ENCODE measurements at places on chromosomes 2 and 18.
A peak's percentile ranks its signal among the peaks of the same experiment; 100 is the strongest.

GRCh38 chr2:767440-767839 is 90.2 kb upstream of the TMEM18 start:
- no peak for DNase-seq

- no peak for DNase-seq
Measured at GRCh38 chr2:219418155-219419011, at the start of gene DES. Gene DES (plus strand): TSS chr2:219418377. CDS start chr2:219418463, 86 bp downstream.

GRCh38 chr2:157662401-157662800 is 33.7 kb upstream of the ACVR1C start:
- no peak for DNase-seq

DNA sequence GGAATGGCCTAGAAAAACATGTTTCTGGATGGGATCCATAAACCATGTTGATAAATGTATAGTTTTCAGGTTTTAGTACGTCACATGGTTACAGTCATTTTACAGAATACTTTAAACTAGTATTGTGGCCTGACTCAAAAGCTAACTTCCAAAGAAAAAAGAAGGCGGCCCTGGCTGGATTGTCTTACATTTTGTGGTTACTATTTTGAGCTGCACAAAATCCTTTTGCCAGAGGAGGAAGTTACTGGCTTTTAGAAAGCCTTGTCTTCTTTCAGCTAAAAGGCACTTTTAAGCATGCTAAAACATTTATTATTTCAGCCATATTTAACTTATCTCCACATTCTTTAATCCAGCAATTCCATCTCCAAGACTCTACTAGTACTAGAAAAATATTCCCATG is 227.9 kb downstream of the CDH2 start:
- no peak for DNase-seq

DNA sequence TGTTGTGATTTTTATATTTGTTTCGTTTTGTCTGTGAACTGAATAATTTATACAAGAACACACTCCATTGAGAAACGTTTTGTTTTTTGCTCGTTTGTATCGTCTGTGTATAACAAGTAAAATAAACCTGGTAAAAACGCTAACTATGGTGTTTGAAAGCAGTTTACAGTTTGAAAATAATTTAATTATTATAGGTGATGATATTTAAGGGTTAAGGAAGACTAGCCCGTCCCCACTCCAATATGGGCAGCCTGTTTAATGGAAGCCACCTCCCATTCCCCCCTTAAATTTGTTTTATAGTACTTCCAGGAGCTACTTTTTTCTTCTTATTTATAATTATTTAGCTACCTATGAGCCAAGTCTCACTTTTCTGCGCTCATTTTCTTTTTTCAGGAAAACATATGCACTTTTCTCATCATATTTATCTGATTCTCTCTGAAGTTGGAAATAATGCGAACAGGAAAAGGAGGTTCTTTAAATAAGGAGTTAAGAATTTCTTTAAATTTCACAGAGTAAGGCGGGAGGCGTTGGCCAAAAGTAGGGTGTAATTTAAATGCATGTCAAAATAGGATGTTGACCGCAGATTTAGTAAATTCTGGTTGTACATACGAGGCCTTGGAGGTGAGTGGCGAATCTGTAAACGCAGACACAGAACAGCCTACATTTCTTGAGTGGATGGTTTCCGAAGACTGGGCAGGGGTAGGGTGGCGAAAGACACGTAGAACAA is 9.8 kb downstream of the TBR1 start:
- no peak for DNase-seq

GRCh38 chr18:57054891-57055290 is 92.0 kb upstream of the BOD1L2 start:
- DNase-seq, result no peak

GRCh38 chr2:185734658-185735057 is 3.9 kb upstream of the FSIP2 start:
- DNase-seq, result no peak

DNA sequence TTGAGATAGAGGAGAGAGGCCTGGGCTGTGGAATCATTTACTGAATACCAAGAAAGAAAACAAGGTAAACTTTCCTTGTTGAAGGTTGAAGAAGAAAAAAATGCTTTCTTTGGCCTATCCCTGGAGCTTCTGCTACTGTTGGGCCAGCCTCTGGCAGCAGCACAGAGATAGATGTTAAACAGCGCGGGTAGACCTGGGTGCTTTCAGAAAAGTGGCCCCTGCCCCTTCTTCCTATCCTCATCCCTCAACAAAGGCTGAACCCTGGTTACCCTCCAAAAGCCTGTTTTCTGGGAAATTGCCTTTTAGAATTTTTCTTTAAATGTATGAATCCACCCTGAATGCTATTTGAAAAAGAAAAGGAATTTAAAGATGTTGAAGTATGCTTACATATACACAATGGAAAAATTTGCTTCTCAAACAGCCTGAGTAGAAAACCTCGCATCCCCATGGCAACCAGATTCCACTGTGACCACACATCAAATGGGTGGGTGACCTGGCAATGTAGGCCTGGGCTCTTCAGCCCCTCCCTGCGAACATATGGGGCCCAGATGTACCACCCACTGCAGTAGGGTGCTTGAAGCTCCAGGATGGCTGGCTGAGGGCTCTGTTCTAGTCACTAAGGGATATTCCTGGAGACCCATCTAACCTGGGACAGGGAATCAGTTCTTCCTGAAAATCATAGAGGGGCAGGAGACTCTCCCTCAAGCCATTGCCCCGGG is 23.4 kb upstream of the CHRNA1 start:
- no peak for DNase-seq

DNA sequence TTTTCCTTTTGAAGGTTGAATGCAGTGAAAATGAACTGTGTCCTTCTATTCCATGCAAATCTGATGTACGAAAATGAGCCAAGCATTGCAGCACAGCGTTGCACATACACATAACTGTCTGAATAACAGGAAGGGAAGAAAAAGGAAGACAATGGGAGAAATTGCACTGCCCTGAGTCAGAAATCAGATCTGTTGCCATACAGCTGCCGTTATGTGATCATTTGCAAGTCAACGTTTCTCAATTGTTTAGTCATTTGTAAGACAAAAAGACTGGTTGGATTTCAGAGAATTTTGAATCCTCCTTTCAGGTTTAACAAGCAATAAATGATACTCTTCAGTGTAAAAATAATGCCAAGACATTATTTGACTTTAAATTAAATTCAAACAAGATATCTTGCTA is 284.1 kb downstream of the DSEL start:
- DNase-seq, result no peak

GRCh38 chr2:211709389-211709788 is 829.2 kb downstream of the ERBB4 start:
- DNase-seq, result no peak

DNA sequence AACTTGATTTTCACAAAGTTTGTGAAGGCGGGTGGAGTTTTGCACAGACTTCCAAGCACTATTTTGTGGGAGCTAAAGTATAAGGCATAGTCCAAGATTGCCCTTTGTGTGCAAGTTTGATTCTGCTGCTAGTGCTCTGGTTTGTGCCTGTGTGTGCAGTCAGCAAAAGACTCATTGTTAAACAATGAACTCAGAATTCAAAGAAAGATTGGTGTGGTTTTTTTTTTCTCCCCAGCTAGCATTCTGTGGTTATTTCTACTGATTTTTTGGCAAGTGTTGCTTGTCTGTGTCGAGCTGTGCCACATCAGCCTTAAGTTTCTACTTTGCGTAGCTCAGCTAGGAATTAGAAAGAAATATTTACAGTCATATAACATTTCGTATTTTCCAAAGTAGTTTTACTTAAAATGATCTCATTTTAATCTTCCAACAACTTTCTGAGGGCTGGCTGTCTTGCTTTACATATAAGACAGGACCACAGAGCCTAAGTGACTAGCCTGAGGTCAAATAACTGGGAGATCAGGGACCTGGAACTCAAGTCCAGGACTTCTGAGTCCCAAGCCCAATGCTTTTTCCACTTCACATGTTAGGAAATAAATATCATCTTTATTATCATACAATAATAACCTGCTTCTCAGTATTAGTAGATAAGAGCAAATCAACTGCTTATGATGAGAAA is 69.8 kb downstream of the BABAM2 start:
- DNase-seq, result no peak

- DNase-seq, result no peak
Measured at GRCh38 chr18:8904316-8904715, 198.2 kb upstream of the NDUFV2 start.

DNA sequence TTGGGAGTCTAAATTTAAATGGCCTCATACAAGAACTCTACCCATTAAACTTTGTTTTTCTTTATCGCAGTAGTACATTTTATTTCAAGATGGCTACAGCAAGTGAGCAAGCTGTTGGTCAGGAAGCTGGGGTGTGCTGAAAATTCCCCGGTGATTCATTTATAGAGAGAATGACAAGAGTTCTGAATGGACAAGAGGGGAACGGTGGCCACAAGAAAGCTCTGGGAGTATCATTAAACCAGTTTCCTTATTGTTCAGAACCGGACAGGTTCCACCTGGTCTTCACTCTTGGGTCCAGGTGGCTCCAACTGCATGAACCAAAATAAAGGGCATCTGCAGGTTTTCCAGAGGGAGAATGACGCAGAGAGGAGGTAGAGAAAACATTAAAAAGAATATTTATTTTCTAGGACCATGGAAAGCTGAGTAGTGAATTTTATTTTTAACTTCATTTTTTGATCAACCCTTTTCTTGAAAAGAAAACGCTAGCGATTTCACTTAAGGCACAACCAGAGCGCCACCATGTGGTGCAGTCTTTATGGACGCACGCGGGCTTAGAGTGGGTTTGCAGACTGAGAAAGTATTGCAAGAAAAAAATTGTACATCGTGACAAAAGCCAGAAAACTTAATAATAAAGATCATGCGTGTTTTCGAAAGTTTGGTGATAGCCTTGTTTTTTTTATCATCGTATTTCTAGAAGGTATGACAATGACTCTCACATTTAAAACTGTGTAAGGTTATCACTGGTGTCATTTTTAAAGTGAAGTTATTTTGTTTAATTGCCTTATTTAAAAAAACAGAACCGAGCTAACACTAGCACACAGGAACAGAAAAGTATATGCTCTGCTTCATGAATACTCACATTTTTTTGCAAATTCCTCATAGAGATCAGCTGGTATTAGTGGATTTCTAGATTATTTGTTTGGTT is 97.9 kb upstream of the NOL4 start:
- DNase-seq, result peak; percentile 41

DNA sequence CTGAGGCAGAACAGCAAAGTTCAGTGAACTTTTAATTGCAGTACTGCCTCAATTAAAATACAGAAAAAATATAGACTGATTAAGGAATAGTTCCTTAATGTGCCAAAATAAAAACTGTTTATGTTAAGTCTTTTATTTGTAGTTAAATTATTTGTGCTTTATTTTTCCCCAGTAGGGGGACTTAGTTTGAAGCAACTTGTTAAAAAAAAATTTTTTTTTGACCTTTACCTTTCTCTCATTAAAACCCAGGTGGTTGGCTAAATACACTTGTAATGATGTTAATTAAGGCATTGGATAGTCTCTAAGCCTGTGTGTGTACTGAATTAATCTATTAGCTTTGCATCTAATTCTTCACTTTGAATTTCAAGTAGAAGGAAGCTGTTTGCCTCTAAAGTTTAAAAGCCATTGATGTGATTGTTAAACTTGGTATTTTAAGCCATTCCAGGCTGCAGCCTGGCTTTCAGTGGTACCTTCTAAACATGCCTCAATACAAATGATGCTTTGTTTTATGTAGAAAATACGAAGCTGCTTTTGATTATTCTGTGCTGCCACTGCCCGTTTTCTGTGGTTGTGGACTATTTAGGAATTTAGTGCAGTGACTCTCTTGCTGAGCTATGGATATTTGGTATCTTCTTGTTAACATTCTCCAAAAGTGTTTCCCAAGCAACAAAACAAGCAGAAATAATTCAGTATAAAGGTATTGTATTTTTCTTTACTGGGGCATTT is 102.9 kb downstream of the TANC1 start:
- DNase-seq, result no peak

DNA sequence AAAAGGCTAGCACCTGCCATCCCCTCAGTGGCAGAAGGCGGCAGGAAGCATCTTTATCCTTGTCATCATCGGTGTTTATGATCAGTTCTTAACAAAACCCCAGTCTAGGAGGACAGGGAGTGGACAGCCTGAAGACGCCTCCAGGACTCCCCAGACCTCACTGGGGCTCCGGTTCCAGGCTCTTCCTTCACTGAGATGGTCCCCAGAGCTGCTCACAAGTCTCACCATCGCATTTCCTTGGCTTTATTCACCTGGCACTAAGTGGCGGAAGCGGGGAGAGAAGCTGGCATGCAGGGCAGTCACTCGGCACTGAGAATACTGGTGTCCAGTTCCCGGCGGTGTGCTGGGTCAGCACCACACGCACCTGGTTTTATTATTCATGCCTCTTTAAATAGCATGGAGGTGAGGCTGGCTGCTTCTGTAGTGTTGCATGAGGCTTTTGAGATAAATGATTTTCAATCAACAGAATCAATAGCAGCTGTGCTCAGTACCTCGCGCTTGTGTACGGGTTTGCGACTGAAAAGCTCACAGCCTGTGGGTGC is 68.7 kb downstream of the CABLES1 start:
- DNase-seq, result no peak

GRCh38 chr2:189231719-189232323 is 52.3 kb upstream of the COL5A2 start:
- no peak for DNase-seq

DNA sequence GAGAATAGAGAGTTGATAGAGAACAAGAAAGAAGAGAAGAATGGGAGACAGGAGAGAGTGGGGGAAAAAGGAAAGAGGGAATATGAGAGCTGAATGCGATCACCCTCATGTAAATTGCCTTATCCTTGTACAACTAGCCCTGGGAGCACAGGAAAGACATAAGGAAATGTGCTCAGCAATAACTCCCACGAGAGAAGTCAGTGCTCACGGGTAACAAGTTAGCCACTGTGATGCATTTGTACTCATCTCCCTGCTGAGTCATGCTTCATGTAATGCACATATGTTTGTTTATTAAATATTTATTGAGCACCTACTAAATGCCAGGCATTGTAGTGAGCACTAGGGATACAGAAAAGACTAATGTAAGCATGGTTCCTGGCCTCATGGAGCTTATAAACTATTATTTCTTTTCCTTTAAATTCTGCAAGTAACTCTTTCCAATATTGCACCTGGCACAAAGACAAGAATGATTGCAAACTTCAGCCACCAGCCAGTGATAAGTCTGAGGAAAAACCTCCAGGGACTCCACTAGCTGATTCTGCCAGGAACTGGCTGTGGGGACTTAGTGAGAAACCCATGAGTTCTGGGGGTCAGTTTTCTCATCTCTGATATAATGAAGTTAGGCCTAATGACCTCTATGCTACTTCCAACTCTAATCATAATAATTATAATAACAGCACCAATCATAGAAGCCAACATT is 124.1 kb downstream of the LNPK start:
- no peak for DNase-seq

GRCh38 chr2:215745331-215745730 is 268.0 kb downstream of the MREG start:
- DNase-seq, result no peak

DNA sequence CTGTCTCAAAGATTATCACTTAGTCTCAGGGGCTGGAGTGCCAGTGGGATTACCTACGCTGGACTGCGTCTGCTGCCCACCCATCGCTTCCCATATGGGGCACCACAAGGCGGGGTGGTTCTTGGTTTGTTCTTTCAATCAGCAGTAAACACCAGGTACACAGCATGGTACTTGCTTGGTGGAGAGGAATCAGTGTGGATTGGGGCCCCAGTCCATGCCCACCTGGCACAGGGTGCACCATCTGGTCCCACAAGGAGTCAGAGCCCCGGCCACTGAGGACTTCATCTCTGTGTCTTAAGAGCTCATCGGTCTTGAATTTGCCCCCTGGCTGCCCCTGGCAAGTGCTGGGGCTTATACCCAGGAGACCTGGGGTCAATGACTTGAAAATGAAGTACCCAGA is 96.2 kb downstream of the GLI2 start:
- no peak for DNase-seq

Data from GM12864 (cell line).